ENCODE measurements at places on chromosomes 13 and 19.

GRCh38 chr13:52852444-52852843, 4.0 kb upstream of the PCDH8 start:
- no peak for DNase-seq

- no peak for DNase-seq
Measured at GRCh38 chr13:54750521-54750920, 1721.9 kb downstream of the OLFM4 start.

GRCh38 chr19:49017041-49017665, at the start of gene LHB:
Gene LHB, minus strand, starts transcription at chr19:49017091. Its CDS starts 10 bp downstream, at chr19:49017081.
- no peak for DNase-seq

DNA sequence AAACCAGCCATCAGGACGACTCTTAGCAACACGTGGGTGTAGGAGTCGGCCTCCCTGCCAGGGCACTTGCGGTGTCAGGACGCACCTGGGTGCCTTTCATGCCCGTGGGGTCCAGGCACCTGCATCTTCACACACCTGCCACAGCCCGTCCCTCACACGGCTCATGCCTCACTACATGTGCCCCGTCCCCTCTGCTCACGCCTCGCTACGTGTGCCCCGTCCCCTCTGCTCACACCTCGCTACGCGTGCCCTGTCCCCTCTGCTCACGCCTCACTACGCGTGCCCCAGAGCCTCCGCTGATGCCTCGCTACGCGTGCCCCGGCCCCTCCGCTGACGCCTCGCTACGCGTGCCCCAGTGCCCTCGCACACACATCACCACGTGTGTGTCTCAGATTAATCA, 58.0 kb upstream of the F7 start:
- no peak for DNase-seq

DNA sequence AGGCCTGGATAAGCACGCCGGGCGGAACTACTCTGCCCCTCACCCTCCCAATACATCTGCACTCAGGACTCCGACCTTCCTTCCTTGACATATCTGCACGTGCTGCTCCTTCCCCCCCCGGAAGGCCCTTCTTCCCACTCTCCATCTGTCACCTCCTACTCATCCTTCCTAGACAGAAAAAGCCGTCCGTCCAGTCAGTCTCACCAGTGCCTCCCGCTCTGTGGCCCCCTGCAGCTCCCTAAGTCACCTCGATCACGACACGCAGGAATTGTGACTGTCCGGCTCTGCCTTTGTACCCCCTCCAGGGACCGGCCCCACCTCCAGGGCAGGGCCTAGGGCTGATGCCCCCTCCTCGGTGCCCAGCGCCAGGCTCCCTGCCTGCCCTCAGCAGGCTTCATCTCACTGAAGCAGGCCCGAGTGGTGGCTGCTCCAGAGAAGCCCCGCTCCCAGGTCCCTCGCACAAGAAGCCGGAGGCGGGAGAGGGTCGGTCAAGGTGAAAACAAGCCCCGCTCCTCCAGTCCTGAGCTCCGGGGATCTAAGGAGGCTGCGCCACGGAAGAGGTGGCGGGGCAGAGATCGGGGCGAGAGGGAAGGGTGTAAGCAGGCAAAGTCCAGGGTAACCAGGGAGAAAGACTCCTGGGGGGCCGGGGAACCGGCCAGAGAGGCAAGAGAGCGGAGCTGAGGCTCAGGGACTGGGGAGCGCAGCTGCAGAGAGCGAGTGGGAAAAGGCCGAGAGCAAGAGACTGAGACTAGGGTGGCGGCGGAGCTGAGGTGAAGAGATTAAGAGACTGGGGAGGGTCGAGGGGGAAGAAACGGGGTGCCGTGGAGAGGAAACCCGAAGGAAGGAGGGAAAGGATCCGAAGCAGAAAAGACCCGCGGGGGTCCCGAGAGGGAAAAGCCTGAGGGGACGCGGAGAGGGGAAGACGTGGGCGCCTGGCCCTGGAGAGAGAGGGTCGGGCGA, 1.1 kb downstream of the PPP6R1 start:
- DNase-seq: no peak

- DNase-seq: no peak
Measured at GRCh38 chr19:23515551-23515950, 120.3 kb upstream of the ZNF91 start.

DNA sequence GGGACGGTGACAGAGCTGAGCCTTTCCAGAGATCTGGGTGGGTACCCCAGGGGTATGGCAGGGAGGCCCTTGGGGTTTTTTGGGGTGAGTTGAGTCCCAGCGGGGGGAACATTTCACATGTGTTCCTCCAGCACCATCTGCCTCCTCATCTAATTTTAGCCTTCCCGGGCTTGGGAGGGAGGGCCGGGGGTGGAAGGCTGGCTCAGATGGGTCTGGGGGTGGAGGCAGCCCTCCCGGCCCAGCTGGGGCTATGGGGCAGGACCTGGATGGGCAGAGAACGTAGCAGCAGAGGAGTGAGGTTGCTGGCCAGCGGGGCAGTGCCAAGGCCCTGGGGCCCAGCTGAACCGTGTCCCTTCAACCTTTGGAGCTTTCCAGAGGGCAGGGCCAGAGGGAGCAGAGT, 23.5 kb downstream of the ADGRL1 start:
- no peak for DNase-seq

DNA sequence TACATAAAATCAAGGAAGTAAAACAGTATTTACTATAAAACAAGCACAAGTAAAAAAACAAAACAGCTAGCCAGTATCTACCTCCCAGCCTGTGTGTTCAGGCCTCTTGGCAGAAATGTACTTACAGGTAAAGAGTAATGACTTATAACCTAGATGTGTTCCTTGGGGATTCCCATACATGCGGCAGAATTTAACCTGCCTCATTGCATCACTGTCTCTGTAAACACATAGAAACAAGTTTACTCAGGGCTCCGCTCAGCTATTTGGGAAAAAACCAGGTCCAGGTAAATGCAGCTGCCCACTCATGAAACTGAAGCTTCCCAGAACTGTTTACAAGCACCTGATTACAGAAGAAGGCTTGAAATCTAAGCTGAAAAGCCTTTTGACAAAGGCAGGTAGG, 50.7 kb upstream of the SERP2 start:
- no peak for DNase-seq

DNA sequence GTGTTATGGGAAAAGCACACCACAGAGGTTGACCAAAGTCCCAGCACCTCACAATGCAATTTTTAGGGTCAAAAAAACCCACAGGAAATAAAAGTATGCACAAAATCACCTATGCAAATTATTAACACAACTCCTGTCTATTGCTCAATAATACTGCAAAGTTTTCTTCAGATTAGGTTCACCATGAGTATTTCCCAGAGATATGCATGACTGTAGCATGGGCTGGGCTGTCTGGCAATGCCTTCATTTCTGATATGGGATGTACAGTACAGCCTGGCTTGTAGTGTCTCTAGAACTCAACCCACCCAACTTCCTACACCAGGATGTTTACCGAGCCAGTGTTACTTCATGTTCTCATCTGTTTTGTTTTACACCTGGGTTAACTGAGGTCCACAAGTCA, 698.7 kb upstream of the ARGLU1 start:
- no peak for DNase-seq

DNA sequence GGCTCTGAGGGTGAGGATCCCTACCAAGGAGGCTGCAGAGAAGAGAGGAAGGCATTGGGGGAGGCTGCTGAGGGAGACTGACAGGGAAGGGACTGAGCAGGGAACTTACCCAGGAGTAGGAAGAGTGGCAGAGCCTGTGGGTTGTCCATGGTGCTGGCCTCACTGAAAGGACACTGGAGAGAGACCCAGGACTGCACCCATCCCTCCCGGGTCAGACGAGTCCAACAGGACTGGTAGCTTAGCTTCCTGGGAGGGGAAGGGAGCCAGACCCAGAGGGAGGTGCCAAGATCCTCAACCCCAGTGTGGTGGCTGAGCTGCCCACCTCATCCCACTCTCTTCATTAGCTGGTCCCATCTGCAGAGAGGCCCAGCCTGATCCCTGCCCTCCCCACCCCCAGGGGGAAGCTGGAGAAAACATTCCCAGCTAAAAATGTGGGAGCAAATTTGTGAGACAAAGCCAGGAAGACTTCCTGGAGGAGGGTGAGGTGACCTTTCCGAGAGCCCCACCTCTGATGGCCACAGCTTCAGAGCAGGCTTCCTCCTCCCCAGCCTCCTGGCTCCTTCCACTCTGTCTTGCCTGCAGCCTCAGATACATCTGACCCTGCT, at the start of gene VSIG10L:
VSIG10L (minus strand) TSS at position 164 of the 605 bp plus-strand sequence; CDS start at position 149, 15 bp downstream.
- DNase-seq: no peak

GRCh38 chr13:48507021-48507420, 25.9 kb downstream of the RCBTB2 start:
- no peak for DNase-seq

GRCh38 chr19:48490981-48491792, 20.4 kb downstream of the LMTK3 start:
- DNase-seq: peak; percentile 43

- no peak for DNase-seq
Measured at GRCh38 chr19:48123907-48124651, 13.5 kb upstream of the PLA2G4C start.

GRCh38 chr13:46553886-46554858, 1.2 kb downstream of the LRCH1 start:
- peak; percentile 66 for DNase-seq

GRCh38 chr13:94590744-94591143, 5.2 kb downstream of the TGDS start:
- DNase-seq: no peak

DNA sequence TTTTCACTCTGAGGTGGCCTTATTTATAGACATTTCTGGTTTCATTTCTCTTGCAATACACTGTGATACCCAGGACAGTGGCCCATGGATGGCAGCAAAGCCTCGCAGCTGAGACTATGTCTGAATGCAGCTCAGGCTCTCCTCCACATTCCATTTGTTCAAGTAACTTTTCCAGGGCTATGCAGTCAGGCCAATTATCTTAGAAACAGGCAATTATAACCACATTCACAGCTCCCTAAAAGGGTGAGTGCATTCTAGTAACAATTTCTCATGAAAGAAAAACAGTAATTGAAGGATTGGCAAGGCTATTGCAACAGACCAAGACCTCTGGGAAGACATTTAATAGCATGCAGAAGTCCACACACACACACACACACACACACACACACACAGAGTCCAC, 264.0 kb downstream of the TBC1D4 start:
- no peak for DNase-seq

DNA sequence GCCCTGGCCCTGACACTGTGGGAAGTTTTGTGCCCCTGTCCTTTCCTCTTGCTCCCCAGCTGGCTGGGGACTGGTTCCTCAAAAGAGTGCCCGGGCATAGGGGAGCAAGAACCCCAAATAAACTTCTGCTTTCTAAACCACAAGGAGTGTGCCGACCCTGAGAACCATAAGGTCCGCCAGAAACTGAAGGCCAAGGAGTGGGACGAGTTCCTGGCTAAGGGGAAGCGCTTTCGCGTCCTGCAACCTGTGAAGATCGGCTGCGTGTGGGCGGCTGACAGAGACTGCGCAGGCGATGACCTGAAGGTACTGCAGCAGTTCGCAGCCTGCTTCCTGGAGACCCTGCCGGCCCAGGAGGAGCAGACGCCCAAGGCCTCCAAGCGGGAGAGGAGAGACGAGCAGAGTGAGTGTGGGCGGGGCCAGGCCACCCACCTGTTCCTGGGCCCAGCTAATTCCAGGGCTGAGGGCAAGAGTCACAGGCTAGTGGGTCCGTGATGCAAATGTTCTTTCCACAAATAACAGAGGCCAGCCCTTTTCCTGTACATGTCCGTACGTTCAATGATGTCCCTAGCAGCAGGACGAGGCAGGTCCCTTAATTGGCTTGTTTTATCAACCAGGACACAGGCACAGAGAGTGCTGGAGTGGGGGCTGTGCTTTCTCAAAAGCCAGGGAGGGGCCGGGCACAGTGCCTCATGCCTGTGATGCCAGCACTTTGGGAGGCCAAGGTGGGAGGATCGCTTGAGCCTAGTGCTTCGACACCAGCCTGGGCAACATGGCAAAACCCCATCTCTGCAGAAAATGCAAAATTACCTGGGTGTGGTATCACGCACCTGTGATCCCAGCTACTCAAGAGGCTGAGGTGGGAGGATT, 25.6 kb downstream of the UBXN6 start:
- no peak for DNase-seq

DNA sequence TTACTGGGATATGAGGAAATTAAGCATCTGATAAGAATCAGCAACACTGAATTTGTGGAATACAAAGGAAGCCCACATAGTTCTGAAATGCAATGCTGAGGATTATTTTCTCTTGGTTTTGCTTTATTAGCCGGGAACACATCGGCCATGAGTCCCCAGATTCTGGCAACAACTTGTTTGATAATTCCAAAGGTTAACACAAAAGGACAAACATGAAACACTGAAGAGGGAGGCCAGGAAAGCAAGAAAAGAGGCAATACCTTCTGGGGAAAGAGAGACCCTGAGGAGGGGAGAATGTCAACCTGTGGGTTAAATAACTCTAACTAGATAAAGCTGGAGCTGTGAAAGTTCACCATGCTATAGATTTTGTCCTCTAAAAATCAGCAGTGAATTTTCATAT, 285.9 kb downstream of the ITGBL1 start:
- DNase-seq: no peak

GRCh38 chr19:39413272-39413910, 922 bp downstream of the PLEKHG2 start:
- no peak for DNase-seq

- DNase-seq: no peak
Measured at GRCh38 chr19:43777163-43777695, 3.5 kb downstream of the KCNN4 start.

- DNase-seq: no peak
Measured at GRCh38 chr19:48810151-48810550, 678 bp downstream of the BCAT2 start.

DNA sequence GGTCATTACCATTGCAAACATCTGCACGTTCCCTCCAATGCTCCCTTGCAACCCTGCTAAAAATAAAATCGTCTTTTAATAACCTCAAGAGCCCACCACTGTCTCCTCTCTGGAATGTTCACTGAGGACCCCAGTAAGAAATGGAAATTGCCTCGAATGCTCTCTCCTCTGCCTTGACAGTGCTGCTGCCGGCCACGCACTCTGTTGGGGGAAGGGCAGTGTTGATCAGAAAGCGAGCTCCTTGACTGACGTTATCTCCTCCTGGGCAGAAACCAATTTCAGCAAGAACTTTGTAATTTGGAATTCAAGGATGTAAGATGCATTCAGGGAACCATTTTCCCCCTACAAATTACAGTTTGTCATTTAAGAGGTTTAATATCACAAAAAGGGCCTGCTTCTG, 718.5 kb downstream of the UQCRFS1 start:
- no peak for DNase-seq

DNA sequence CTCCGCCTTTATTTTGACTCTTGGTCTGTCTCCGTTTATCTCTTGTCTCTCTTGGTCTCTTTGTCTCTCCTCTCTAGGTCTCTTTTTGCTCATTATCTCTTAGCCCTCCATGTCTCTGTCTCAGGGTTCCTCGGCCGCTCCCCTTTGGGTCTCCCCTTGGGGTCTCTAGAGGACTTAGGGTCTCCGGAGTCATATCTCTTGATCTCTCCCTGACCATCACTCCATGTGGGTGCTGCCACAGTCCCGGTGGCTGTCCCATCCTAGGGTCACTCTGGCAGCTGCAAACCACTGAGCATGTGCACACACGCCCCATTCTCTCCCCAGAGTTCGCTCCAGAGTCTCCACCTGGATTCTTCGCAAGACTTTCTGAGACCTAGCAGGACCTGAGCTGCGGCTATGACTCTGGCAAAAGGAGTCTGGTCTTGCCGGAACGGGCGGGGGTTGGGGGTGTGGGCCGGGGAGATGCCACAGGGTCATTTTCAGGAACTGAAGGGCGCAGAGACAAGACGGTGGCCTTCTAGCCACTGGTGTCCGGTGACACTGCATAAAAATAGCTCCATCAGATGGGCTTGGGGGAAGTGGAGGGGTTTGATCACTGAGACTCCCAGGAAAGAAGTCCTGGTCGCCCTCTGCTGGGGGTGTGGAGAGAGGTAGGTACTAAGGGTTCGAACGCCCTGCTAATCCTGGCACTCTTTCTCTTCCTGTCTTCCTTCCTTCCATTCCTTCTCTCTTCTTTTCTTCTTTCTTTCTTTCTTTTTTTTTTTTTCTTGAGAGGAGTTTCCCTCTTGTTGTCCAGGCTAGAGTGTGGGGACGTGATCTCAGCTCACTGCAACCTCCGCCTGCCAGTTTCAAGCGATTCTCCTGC, 1.2 kb upstream of the KCNA7 start:
- DNase-seq: no peak

Data from stimulated activated CD8-positive, alpha-beta memory T cell treated with anti-CD3 and anti-CD28 coated beads, Interleukin-7, amount 100 ng/mL, for 4 hours (primary cell).